ENCODE measurements at places on chromosomes 13 and 19. TPM values are rescaled to one million over a fixed set of nuclear protein-coding genes. Genes with fewer than 3 reads are reported as not detected.

RGL3 gene
- total RNA-seq, result 0.30 TPM

KLK3 gene
- total RNA-seq, result not detected

CATSPERD gene
- not detected for total RNA-seq

PSG11 gene
- total RNA-seq, result not detected

TJP3 gene
- not detected for total RNA-seq

GAS6 gene
- 7.7 TPM for total RNA-seq

UBE2M gene
- total RNA-seq, result 119 TPM

DNAAF3 gene
- total RNA-seq, result 10.4 TPM

SYNE4 gene
- total RNA-seq, result 0.30 TPM

LGI4 gene
- total RNA-seq, result 15.9 TPM

SPACA4 gene
- not detected for total RNA-seq

MYH14 gene
- total RNA-seq, result 4.0 TPM

DNA sequence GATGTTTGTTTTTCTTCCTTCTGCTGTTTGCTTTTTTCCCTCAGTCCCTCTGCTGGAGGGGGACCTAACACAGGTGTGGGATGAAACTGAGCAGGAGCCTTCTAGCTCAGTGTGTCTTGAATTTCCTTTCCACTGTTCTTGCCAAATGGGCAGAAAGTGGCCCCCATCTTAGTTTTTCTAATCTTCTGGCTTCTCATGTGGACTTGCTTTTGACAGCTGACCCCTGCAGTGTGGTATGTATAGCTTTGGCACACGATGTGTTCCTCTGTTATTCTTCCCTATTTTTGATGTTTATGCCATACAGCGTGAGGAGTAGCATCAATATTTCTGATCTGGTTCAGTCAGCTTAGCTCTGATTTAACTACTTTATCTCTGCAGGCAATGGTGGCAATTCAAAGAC, 8.3 kb downstream of the LRCH1 start:
- no peak for DNase-seq

DNA sequence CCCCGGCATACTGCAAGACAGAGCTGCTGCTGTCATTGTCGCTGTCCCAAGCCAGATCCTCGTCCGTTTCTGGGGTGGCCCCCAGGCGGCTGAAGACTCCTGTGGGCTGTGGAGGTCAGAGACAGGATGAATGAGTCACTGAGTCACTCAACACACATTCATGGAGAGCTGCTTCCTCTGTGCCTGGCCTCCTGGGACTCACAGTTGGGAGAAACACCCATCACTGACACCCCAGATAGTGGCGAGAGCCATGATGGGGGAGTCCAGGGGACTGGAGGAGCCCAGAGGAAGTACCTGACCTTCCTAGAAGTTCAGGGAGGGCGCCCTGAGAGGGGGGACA, 26.0 kb downstream of the C19orf47 start:
- DNase-seq, result no peak

DNA sequence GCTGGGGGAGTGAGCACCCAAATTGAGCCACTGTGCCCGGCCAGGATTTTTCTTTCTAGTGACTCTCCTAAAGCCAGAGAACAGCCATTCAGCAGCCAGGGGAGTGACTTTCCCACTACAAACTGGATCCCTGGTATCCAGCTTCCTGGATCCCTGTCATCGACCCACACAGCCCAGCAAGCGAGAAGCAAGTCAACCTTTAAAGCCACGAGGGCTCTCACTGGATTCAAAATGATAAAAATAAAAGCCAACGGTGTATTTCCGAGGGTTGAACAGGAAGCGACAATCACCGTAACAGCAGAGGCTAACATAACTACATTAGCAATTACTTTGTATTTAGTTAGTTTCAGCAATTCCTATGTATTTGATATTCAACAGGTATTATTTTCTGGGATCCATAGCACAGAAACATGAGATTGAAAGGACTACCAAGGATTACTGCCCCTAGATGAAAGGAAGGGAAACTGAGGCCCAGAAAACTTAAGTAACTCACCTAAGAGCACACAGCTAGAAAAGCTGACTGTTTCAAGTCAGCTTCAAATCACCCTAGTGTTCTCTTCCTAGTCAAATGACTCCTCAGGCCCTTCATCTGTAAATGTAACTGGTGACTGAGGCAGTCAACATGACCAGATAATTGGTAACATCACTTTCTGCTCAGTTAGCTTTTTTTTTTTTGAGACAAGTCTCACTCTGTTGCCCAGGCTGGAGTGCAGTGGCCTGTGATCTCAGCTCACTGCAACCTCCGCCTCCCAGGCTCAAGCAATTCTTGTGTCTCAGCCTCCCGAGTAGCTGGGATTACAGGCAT, 2.7 kb downstream of the RFX1 start:
- no peak for DNase-seq

- DNase-seq, result no peak
Observed at GRCh38 chr13:48410199-48410598, 2.7 kb downstream of the LPAR6 start.

DNA sequence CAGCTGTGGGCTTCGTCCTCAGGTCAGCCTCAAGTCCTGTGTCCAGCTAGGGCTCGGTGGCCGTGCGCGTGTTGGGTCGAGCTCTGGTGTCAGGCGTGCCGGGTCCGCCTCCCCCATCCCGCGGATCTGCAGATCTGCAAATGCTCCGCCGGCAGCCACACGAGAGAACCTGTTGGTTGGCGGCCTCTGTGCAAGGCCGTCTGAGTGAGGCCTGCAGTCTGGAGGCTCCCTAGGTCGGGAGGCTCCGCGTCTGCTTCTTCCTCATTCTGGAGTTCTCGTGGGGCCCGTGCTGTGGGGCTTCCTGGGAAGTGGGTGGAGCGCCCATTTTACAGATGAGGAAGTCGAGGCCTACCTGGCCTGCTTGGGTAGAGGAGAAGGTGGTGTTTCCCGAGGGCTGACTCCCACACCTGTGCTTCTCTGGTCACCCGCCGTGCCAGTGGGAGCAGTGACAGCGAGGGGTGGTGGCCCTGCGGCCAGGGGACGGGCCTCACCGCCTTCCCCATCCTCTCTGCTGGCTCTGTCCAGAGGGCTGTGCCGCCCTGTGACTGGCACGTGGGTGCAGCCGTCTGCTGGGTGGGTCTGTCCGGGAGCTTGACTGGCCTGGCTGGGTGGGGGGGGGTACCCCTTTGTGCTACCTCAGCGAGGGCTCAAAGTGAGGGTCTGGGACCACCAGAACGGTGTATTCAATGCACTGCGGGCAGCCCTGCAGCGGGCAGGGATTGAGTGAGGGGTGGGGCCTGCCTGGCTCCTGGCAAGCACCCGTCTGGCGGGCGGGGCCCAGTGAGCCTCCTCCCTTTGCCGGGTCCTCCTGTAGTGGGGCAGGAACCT, 3.3 kb downstream of the CSNK1G2 start:
- no peak for DNase-seq

DNA sequence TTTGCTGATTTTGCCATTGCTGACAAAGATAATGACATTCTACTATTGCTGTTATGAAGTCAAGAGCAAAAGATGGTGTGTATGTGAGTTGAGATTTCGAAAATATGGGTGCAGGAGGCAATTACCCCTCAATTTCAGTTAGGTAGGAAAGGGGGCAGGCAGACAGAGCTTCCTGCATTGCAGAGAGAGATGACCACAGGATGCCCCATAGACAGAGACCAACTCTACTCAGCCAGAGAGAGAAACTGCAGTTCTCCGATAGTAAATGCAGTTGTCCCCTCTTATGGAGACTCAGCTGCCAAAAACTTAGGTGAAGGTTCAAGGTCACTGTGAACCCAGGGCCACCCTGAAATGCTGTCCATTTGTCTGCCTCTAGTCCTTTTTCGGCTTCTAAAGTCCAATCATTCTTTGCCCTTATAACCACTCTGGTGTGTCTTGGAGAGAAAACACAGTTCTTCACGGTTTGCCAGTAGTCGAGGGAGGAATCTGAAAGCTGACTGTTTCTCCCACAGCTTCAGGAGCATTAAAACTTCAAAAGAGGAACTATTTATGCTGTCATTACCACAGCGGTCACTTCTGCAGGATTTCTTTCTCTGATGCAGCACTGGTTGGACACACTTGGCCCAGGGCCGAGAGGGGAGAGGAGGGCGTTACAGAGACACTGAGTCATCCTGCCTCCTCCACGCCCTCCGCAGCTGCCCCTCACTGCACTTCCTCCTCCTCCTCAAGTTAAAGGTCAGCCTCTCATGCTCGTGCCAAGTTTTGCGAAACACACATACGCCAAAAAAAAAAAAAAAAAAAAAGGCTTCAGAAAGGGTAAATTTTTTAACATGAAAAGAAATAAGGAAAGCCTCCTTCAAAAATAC, 264.3 kb downstream of the FOXO1 start:
- no peak for DNase-seq

- DNase-seq, result no peak
Observed at GRCh38 chr13:111969551-111970135, 97.3 kb upstream of the SOX1 start.

DNA sequence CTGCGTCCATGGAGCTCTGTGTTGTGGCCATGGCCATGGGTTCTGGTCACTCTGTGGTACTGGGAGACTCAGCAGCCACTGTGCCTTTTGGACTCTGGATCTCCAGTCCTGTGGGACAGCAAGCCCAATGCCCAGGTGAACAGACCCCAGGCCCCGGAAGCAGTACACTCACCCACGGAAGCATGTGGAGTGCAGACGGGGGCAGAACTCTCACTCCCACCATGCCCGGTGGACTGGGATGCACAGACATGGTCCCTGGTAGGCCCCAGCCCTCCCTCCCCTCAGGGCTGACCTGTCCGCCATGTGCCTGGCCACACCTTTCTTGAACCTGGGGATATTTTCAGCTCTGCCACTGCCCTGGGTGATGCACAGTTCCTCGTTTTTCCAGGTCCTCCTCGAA, 163.3 kb downstream of the URI1 start:
- no peak for DNase-seq

- DNase-seq, result no peak
Observed at GRCh38 chr13:30373727-30374126, 48.6 kb upstream of the UBE2L5 start.

GRCh38 chr13:110105136-110105535, 201.8 kb downstream of the COL4A1 start:
- no peak for DNase-seq

DNA sequence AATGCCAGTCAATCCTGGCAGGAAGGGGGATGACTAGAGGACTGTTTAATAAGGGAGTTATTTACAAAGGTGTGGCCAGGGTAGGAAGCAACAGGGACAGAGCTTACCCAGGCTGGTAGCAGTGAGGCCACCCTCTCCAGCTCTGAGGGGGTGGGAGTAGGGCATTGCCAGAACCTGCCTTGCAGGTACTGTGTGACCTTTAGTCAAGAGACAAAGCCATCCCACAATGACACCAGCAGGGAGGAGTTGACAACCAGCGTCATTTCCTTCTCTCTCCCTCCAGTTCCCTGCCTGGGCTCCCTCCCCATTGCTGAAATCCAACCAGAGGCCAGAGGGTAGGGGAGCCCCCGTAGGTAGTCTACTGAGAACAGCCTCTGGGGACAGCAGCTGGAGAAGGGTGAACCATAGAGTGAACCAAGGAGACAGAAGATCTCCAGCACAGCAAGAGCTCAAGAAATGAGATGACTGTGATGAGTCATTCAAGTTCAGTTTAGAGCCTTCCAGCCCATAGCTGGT, 33.3 kb upstream of the SPATA13 start:
- DNase-seq, result no peak

GRCh38 chr13:98842858-98843481, 90.5 kb upstream of the SLC15A1 start:
- peak; percentile 84 for DNase-seq

DNA sequence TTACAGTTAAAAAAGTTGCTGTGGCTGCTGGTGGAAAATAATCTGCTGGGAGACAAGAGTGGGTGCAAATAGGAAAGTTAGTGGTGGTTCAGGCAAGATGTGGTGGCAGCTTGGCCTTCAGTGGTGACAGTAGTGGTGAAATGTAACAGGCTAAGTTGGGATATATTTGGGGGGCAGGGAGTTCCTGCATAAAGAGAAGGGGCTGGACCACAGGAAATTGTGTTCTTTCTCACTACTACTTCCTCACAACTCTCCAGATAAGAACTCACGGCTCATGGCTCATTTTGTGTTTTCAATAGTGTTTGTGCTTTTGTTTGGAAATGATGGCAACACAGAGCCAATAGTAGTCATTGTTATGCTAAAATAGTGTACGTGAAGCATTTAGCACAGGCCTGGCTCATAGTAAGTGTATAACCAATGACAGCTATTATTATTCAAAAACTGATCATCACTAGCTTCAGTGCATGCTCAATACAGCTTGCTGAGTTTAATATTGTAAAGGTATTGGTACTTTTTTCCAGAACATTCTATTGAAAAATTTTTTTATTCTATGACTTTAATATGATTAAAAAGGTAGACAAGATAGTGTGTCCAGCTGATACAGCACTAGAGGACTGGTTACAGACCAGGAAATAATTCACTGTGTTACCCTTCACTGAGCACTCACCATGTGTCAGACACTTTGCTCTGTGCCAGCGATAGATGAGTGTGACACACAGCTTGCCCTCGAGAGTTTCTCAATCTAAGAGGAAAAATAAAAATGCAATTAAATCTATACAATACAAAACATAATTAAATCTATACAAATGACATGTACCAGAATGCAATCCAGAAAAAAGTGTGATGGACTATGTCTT, 209.8 kb downstream of the POU4F1 start:
- no peak for DNase-seq

GRCh38 chr13:107969546-107969945, 245.8 kb downstream of the LIG4 start:
- no peak for DNase-seq

DNA sequence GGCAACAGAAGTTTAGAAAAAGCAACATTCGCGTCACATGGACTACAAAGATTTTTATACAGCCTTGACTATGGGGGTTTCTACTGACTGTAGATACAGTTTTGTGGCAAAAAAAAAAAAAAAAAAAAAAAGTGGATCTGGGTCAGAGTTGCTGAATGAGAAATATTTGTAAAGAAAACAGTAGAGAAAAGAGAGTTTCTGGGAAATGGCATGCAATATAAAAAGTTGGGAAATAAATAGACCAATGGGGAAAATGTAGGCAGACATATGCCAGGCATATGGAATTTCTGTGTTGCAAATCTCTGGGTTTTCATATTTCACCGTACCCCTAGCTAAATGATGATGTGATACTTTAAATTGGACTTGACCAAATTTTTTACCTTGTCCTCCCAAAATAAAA, 315.3 kb downstream of the EFNB2 start:
- no peak for DNase-seq

- DNase-seq, result no peak
Observed at GRCh38 chr19:5172859-5173630, 167.6 kb downstream of the PTPRS start.

GRCh38 chr13:39957868-39958677, 302.6 kb downstream of the COG6 start:
- no peak for DNase-seq

DNA sequence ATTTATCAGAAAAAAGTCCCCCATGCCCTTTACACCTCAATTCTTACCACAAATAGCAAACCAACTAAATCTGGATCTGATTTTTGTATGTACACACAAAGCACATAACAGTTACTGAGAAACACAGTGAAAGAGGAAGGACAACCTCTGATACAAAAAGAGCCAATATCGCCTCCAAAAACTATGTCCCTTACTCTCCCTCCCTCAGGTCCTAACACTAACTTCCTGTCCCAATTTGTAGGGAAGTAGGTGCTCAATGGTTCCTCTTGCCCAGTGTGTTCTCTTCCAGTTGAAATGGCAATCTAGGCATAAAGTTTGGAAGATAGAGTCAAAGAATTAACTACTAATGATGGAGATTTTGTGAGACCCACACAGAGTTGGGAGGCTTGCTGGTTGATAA, 15.8 kb upstream of the FPR3 start:
- no peak for DNase-seq
